ENCODE measurements at places on chromosomes 5 and 9.

DNA sequence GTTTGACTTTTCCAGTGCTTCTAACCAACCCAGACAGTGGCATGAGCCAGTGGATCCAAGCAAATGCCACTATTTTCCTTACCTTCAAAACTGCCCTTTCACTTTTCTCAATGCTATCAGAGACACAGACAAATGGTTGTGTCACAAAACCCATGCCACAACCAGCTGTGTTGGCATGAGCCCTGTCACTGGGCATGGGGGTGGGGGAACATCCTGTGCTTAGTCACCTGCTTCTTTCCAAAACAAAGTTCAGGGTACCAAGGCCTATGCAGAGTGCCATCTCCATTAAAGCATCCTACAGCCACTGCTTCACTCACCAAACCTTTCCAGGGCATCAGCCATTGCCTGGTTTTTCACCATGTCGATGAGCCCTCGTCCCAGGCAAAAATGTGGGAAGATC lies 30.1 kb downstream of the NIPSNAP3B start:
- DNase-seq, result no peak

DNA sequence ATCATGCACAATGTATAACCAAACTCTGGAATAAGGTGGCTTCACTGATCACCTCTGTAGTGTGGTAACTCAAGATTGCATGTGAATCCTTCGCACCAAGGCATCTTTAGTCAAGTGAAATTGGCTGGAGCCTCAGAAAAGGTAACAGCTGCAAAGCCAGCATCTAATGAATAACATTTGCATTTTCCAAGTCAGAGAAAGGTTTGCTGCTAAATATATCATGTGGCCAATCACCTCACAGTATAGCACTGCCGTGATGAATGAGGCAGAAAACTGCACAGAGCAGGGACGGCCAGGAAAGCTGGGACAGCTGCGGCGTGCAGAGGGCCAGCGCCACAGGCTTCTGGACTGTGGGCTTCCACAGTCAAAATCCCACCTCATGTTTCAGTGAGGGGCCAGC lies 18.5 kb downstream of the MRPS27 start:
- DNase-seq, result no peak

DNA sequence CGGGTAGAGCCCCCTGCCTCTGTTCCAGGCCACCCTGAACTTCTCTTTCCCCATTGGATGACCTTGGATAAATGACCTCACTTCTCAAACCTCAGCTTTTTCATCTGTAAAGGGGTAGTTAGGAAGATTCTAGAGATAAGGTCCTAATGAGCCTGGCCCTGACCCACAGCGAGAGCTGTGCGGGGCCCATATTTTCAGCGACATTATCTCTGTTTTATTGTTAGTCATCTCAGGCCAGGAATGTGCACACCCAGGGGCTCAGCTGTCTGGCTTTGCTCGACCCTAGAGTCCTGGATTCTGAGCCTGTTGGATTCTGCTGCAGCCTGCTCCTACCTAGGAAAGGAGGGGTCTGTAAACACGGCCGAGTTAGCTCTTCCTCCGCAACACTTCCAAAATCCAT lies 81.2 kb upstream of the LMX1B start:
- no peak for DNase-seq

- no peak for DNase-seq
These were observed 30.4 kb downstream of the ELP1 start for GRCh38 chr9:108903420-108904103.

DNA sequence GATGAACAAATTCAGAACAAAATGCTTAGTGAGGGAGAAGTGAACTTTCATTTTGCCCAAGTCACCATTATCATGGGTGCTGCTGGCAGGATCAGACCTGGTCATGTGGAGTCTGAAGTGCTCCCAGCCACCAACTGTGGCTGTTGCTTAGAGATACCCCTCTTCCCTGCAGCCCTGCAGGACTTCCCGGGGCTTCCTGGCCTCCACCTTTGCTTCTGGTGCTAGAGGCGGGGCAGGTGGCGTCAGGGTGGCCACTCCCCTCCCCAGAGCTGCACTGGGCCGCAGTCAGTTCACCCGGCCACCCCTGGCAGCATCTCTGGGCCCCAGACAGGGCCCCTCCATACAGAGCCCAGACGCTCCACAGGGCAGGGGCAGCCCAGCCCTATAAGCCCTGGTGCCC lies 30.0 kb upstream of the SLC12A7 start:
- DNase-seq, result no peak

DNA sequence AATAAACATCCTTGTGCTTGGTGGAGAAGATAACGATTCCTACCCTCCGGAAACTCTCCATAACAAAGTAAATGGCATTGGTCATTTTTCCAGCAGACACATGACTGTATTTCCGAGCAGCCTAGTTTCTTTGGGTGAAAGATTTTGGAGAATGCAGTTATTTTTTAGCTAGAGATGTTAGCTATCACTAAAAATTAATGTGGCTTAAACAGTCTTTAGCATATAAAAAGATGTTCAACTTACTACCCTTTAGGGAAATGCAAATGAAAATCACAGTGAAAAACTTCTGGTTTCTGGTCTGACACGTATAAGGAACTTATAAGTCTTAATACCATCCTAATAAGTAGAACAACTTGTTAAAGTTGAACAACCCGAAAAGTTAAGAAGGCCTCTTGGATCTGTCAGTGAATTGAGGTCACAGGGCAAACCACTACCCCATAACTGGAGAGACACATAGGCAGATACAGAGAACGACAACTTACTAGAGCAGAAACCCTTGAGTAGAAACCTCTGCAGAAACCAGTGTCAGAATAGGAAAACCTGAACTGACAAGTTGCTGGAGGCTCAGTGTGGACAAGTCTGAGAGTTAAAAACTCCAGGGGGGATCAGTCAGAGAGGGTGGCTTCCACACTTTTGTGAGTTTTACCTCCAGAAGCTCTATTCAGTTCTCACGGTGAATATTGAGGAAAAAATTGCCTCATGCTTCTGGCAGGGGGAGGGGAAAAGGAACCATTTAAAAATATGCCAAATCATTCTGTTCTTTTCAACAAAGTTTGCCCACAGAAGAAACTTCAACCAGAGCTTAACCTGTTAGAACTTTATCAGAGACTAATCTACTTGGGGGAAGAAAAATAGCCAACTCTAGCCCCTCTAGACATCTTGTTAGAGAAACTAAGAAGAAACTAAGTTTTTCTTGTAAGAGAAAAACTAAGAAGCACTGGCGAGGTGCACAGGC lies 325.2 kb upstream of the RPS23 start:
- no peak for DNase-seq

DNA sequence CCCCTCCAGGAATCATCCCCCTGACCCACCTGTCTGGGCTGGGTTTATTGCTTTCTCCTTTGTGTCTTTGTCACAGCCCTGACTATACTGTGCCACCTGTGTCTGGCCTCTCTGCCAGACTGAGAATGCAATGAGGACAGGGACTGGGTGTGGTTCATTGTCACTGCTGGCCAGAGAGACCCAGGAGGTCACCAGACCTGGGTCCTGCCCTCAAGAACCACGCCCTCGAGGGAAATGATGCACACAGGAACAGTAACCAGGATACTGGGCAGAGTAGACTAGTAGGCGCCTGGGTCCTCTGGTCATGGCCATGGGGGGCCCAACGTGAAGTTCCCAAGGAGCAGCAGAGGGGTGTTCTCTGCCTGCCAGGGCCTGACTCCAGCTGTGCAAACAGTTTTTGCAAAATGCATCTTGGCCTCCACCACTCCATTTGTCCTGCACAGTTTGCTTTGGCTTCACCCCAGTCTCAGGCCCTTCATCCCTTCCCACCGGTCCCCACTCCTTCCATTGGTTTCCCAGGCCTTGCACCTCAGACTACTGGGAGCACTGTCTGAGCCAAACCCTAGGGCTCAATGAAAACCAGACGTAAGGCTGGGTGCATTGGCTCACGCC lies 17.8 kb downstream of the RGS3 start:
- DNase-seq, result no peak
